ENCODE measurements at places on chromosomes 3 and 15.

DNA sequence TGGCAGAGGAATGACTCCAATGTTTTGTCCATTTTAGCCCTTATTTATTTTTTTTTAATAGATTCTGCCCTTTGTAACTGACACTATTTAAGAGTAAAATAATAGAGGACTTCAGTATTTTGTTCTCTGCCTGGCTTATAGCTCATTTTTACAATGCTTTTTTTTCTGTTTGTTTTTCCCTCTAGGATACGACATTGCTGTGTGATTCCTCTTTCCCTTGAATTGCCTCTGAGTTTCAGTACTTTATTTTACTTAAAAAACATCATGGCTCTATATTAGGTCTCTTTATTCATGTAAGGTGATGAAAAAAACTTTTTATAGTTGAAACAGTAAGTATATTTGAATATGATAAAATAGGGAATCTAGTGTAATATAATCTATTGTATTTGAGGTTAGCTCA, 179.1 kb downstream of the PTPRG start:
- DNase-seq, result no peak

GRCh38 chr15:77901251-77901881, 176.1 kb downstream of the TBC1D2B start:
- no peak for DNase-seq

DNA sequence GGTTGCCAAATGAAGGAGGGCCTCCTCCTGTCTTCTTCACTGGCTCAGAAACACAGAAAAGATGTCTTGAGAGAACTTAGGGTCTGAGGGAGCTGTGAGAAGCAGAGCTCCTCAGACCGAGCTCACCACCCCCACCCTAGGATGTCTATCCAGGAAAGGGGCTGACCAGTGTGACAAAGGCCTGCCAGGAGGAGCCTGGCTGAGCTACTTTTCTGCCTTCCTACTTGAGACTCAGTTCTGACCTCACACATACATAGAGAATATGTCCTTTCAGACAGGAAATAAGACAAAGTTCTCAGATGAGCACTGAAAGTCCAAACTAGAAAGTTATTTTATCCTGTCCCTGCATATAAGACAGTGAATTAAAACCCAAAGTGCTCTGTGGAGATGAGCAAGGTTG, 54.5 kb downstream of the KIF9 start:
- no peak for DNase-seq

- no peak for DNase-seq
These were observed 27.9 kb upstream of the PRTG start for GRCh38 chr15:55770806-55771205.

DNA sequence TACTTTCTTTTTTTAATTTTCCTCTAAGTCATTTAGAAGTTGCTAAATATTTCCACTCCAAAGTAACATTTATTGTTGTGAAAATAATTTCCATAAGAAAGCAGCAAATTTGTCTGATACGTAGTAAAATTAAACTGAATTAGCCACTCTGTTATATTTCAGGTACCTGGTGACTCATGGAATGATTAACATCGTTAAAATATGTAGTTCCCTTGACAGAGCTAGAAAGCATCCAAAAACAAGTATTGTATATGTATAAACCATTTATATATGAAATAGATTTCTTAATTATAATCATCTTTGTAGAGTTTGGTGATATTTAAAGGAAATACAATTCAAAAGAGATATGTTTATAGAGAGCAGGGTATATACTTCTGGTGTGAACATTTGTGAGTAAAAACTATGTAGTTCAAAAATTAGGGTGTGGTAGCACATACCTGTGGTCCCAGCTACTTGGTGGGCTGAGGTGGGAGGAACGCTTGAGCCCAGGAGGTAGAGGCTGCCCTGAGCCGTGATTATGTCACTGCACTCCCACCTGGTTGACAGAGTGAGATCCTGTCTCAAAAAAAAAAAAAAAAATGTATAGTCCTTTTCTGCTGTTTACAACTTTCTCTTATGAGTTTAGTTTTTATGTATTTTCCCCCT, 36.6 kb downstream of the ATP11B start:
- DNase-seq, result no peak

GRCh38 chr15:31179693-31180092, 78.2 kb upstream of the TRPM1 start:
- no peak for DNase-seq

DNA sequence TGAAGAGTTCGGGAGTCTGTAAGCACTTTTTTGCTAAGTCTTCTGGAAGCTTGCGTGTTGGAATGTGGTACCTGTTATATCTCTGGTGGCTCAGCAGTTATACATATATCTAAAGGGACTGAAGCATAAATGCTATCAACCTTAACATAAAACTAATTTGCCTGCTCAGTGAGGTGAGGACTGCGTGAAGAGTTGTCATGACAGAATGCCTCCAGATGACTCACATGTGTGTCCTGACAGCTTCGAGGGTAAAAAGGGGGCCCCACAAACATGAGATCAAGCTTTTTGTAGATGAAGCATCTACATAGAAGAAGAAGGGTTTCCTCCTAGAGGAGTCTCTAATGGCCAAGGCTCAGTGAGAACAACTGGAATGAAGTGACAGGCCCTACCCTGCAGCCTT, 88.8 kb upstream of the C3orf80 start:
- DNase-seq, result no peak

- DNase-seq, result peak; percentile 36
These were observed 492 bp downstream of the TMCC1 start for GRCh38 chr3:129892857-129893580.
